Fibroblast of skin of back (primary cell): ENCODE measurements at places on chromosomes 4 and X.

GRCh38 chrX:22424122-22424915 lies 151.6 kb downstream of the CBLL2 start:
- DNase-seq, result no peak

DNA sequence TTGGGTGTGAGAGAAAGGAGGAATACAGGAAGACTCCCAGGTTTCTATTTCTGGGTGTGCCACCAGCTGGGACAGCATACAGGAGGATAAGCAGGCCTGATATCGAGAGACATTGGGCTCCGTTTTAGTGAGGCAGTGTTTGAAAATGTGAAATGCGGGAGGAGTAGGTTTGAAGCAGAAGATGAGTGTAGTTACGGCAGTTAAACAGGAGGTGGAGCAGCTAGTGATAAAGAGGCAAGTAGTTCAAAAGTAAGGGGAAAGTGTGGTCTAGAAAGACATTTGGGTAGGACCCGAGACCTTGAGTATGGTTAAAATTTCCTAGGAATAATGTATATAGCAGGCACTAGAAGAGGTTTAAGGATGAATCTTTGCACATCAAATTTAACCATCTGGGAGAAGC lies 42.4 kb downstream of the DCUN1D4 start:
- peak; percentile 17 for DNase-seq

GRCh38 chrX:153459986-153460385 lies 10.4 kb downstream of the HAUS7 start:
- peak; percentile 78 for DNase-seq

GRCh38 chr4:87213421-87214075 lies 6.9 kb downstream of the KLHL8 start:
- no peak for DNase-seq

DNA sequence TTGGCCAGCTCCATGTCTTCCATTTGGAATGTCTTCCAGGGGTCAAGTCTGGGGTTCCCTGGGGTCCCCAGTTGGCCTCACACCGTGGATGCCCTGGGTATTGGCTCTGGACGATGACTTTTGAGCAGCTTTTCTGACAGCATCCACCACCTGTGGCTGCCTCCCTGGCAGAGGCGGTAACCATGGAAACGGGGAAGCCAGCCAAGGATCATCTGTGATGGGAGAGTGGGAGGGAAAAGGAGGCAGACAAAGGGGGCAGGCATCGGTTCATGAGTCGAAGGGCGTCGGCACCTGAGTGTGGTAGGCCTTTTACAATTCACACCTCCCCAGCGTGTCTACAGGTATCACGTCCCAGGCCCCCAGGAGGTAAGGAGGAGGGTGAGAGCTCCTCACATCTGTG lies 152.2 kb downstream of the ASMT start:
- DNase-seq, result no peak

- DNase-seq, result no peak
Observed at GRCh38 chrX:48509619-48510018, 827 bp downstream of the PORCN start.

DNA sequence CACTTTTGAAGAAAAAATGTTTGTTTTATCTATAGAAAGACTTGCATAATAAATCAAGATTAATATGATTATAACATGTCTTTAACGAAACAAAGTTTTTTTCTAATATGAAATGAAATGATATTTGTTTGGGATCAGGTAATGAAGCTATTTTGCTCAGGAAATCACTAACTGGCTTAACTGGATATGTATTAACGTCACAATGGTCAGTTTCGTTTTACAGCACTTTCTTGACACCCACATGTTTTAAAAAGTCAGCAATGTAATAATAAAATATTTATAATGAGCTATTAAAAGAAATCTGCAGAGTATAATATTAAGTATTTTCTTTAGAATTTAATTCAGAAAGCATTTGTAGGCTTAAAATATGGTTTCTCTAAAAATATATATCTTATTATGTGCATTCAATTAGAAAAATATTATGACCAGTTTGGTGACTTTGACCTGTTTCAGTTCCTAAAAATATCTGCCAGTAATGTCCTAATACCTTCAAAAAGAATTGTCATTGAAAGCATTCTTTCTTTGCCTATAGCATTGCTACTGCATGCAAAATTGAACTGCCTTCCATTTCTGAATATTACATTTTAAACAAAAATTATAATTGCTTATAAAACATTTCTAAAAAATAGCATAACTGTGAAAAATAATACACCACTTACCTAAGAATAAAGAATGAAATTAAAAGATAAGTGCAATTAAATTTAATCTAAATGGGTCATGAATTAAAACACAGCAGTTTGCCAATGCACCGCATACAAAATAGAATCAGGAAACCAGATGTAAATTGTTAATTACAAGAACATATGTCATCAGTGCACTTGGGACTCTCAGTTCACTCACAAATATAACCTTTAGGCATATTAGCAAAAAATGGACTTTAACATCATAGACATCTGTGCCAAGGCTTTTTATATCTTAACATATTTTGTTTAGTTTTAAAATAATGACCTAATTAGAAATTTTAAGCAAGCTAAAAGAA lies 31.6 kb downstream of the TIGD2 start:
- no peak for DNase-seq

DNA sequence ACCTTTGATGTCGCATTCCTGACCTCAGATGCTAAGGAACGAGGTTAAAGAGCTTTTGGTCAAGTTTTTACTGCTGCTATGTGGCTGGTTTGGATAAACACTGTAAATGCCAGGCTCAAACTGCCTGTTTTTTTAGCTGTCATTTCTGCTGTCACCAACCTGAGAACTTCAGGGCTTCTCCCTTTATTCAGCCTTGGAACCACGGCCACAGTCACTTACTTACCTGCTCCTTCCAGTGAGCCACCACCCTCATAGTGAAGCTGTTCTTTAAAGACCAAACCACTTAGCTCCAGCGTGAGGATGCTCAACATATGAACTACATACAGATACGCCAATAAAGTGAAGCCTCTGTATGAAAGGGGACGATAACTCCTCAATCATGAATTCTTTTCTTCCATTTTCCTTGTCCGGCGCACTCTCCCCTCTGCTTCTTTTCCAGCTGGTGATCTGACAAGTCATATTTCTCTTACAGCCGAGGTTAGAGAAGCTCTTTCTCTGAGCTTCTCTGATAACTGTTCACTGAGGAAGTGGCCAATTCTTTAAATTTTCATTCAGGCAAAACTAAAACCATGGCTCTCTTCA lies 152.8 kb upstream of the ANK2 start:
- DNase-seq, result no peak

GRCh38 chr4:185217408-185217975 lies 8.1 kb downstream of the SNX25 start:
- DNase-seq, result peak; percentile 21

DNA sequence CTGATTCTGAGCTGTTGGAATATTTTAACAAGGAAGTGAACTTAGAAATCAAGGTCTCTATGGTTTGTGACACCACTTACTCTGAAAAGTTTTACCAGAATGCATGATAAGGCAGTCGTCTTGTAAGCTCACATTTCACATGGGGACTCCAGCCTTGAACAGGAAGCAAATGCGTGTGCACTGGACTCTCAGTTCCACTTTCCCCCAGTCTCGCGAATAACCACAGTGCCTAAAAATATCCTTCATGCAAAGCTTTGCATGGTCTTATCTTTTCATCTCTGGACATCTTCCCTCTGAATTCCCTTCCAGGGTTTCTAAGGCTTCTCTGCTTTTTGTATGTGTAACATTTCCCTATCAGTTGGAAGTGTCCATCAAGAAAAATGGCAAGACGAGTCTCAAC lies 581.8 kb downstream of the NLGN4X start:
- no peak for DNase-seq

DNA sequence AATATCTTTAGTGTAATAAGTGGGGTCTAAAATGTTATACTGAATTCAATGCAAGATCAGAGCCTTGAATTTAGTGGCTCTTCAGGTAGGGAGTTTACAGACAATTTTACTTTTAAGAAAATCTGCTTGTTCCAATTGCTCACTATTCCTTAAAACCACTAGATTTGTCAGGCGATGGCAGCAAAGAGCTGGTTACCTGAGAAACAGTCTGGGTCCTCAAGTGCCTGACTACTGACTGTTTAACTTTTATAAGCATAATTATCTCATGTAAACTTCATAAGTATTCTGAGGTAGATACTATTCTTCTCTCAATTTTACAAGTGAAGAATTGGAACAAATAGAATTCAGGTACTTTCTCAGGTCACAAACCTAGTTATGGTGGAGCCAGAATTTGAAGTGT lies 84.3 kb downstream of the RRAGB start:
- no peak for DNase-seq

- no peak for DNase-seq
Observed at GRCh38 chr4:112146502-112146813, 1.2 kb downstream of the FAM241A start.

GRCh38 chr4:56762484-56763250 lies 58.8 kb downstream of the SPINK2 start:
- DNase-seq, result no peak
